ENCODE measurements at places on chromosomes 2 and 18.

DNA sequence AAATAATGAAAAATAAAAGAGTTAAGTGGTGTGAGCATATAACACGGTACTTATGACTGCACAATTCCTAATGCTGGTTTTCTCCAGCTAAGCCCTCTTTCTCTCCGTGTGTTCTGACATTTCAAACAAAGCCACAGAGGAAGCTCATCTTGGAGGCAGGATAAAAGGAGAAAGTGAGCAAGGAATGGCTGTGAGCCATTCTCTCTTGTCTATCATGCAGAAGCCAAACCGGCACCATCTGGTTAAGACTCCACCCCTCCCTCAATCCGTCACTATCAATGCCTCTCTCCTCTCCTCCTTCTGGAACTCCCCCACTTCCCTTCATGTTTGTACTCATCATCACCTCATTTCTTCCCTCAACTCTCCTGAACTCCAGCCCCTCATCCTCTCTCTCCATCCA, 210.4 kb downstream of the TMEM163 start:
- peak; percentile 70 for DNase-seq

- no peak for DNase-seq
Observed at GRCh38 chr18:77608807-77609206, 359.2 kb downstream of the GALR1 start.

DNA sequence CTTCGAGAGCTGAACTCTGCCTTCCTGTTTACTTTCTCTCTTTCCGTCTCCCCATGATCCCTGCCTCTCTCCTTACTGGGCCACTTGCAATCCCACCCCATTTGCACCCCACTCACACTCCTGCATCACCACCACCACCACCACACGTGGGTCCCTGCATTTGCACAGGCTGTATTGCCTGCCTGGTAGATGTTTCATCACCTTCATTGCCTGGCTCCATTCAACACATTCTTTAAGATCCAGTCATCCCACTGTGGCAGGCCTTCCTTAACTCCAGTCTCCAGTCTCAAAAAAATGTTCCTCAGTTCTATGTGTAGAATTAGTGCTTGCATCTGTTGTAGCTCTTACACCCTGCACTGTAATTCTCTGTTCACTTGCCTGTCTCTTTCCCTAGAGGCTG, 13.9 kb downstream of the NOSTRIN start:
- DNase-seq = no peak

DNA sequence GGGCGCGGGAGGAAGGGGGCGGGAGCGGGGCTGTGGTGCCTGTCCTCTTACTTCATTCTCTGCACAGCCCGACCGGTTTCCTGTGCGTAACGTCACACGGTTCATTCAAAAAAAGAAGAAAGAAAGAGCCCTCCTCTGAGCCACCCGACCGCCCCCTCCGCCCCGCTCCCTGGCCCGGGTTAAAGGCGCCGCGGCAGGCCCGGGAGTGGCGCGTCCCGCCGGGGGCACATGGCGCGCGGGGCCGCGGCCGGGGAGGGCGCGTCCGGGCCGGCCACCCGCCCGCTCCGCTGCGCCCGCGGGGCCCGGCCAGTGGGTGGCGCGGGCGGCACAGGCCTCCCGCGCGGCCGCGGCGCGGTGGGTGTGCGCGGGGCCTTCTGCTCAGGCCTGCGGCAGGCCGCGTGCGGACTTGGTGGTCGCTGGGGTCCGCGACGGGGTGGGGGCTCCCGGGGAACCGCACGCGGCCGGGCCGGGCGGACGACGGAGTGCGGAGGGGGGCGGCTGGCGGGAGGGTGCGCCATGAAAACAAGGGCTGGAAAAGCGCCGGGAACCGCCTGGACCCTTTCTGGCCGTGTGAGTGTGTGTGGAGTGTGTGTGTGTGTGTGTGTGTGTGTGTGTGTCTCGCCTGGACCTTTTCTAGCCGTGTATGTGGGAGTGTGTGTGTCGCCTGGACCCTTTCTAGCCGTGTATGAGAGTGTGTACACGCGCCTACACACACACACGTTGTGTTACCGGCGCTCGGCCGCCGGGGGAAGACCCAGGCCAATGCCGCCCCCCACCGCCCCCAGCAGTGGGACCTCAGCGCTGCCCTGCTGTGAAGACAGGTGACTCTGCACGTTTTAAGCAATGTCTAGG, 780 bp upstream of the BCL2 start:
- peak; percentile 70 for DNase-seq

DNA sequence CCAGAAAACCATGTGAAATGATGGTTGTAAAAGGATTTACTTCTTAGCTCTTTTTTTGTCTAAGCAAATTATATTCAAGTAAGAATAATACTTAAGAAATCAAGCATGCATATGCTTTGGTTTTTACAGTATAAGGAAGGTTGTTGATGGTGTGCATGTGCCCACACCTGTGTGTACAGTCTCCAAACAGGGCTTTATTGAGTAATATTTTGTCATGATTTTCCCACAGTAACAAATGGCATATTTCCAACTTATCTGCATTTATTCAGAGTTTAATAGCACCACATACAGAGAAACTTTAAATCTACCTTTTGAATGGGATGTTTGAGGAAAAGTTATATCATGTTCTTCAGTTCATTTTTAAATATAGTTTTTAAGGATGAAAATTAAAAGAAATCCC, 76.5 kb upstream of the DSG1 start:
- no peak for DNase-seq

- DNase-seq = no peak
Observed at GRCh38 chr2:219125225-219125885, 35.3 kb downstream of the NHEJ1 start.

DNA sequence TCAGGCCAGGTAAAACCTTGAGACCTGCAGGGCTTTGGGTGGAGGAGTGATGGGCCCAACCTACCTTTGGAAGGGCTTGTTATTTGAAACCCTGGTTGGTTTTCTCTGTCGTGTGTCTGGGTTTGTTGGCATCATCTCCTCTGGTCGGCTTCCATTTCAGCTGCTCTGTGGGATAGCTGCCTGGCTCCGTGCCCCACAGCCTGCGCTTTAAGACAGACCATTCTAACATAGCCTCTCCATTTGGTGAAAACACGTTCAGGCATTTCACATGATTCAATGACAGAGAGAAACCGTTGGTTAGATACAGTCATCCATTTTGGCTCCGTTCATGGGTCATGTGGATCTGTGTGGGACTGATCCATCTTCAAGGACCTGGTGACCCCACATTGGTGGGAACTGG, 37.0 kb upstream of the LYPD6B start:
- DNase-seq = no peak

Data from NCI-H748 treated with DMSO at 0.1 percent for 48 hours (cell line).